ENCODE measurements at places on chromosomes 1 and 21. TPM values are rescaled to one million over a fixed set of nuclear protein-coding genes. Genes with fewer than 3 reads are reported as not detected.

FGR gene
- total RNA-seq, result 2.1 TPM

SEMA4A gene
- 80.3 TPM for total RNA-seq

TTLL10 gene
- not detected for total RNA-seq

CR1 gene
- total RNA-seq, result 0.09 TPM

NPPB gene
- not detected for total RNA-seq

CCDC181 gene
- not detected for total RNA-seq

FHAD1 gene
- total RNA-seq, result 0.49 TPM

COL24A1 gene
- 0.34 TPM for total RNA-seq

RXFP4 gene
- not detected for total RNA-seq

TMEM79 gene
- total RNA-seq, result 18.7 TPM

BCL2L15 gene
- 1.7 TPM for total RNA-seq

PLPP3 gene
- not detected for total RNA-seq

DRAXIN gene
- total RNA-seq, result 0.12 TPM

AUNIP gene
- 9.9 TPM for total RNA-seq

TMPRSS2 gene
- not detected for total RNA-seq

PTPRC gene
- total RNA-seq, result 545 TPM

MAPKAPK2 gene
- total RNA-seq, result 102 TPM

KRTAP19-1 gene
- total RNA-seq, result not detected

RAB13 gene
- total RNA-seq, result 62.7 TPM

ZNF683 gene
- 0.25 TPM for total RNA-seq

NHLH1 gene
- 0.32 TPM for total RNA-seq

KIF21B gene
- total RNA-seq, result 101 TPM

LSM10 gene
- 56.5 TPM for total RNA-seq

DAP3 gene
- 135 TPM for total RNA-seq

CAPZA1 gene
- 228 TPM for total RNA-seq

MFSD2A gene
- 9.5 TPM for total RNA-seq

FMN2 gene
- not detected for total RNA-seq

MROH9 gene
- total RNA-seq, result not detected

HSPB7 gene
- total RNA-seq, result not detected

ZMYND12 gene
- 1.7 TPM for total RNA-seq

DIPK1A gene
- 8.4 TPM for total RNA-seq

GPR3 gene
- total RNA-seq, result 0.91 TPM

C1orf226 gene
- total RNA-seq, result 0.26 TPM

FCGR3B gene
- not detected for total RNA-seq

PRRX1 gene
- total RNA-seq, result not detected

CRABP2 gene
- 2.5 TPM for total RNA-seq
